ENCODE measurements at places on chromosomes 7 and 10.
A peak's percentile ranks its signal among the peaks of the same experiment; 100 is the strongest.

GRCh38 chr10:84494849-84495180 lies 166.4 kb downstream of the CCSER2 start:
- DNase-seq: no peak

GRCh38 chr7:7354674-7355073 lies 172.3 kb downstream of the C1GALT1 start:
- DNase-seq: no peak

DNA sequence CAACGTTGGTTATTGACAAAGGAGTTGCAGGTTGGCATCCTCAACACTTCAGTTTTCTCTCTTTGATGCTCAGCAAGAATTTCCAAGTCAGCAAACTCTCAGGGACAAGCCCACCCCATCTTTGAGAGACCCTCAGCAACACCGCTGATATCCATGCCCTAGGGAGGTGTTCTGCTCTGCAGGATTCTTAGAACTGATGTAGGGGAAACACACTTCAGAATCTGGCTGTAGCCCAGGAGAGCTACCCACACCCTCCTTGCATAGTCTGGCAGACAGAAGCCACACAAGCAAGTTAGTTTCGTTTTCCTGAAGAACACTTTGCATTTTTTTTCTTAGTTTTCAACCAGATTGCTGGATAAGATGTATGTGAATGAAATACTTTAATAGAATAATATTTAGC lies 822 bp downstream of the SAMD9L start:
- peak; percentile 52 for DNase-seq

- DNase-seq: peak; percentile 64
Measured at GRCh38 chr7:36021367-36021766, 131.7 kb upstream of the EEPD1 start.

- no peak for DNase-seq
Measured at GRCh38 chr10:87846023-87846422, 17.3 kb downstream of the KLLN start.

DNA sequence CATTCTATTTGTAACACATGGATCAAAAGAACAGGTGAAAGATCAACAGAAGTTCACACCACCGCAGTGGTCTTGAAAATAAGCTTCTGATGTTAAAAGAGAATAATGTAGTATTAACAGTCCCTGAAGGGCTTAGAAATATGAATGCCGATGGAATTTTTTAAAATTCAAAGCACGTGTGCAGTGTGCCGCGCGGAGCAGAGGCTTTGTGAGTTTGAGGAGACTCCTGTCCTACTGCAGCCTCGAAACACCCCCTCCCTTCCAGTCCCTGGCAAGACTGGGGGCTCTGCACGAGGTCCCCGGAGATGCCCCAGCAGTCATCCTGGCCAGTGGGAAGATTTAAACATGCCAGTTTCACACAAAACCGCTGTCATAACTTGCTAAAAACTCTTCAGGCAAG lies 196.6 kb downstream of the DIP2C start:
- DNase-seq: no peak

DNA sequence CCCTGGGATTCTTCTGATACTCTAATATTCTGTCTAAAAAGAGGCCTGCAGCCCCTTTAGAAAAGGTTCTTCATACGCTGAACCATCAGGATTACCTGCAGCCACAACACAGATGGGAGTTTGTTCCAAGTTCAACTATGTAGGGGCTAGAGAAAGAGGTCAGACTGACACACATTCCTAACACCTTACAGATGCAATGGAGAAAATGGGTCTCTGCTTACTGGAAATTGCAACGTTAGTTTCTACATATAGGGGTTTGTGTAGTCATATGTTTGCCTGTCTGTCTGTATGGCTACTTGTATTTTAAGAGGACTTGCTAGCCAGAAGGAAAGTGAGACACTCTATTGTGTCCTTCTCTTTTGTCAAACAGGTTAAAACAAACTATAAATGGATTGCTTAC lies 618.5 kb downstream of the INHBA start:
- peak; percentile 64 for DNase-seq

DNA sequence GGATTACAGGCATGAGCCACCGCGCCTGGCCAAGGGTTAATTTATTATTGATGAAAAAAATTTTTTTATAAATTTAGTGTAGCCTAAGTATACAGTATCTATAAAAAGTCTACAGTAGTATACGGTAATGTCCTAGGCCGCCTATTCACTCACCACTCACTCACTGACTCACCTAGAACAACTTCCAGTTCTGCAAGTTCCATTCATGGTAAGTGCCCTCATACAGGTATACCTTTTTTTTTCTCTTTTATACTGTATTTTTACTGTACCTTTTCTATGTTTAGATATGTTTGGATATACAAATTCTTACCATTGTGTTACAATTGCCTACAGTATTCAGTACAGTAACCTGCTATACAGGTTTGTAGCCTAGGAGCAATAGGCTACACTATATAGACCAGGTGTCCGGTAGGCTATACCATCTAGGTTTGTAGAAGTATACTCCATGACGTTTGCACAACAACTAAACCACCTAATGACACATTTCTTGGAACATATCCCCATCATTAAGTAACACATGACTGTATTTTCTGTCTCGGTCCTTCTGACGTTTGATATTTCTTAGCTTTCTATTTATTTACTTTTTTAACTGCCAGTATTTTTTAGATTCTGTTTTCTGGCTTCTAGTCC lies 23.4 kb downstream of the IRF5 start:
- no peak for DNase-seq

- no peak for DNase-seq
Measured at GRCh38 chr7:9835199-9835598, 1138.5 kb upstream of the PHF14 start.

- DNase-seq: no peak
Measured at GRCh38 chr7:77290425-77290824, 90.8 kb upstream of the FGL2 start.

- no peak for DNase-seq
Measured at GRCh38 chr7:159093351-159093971, 51.2 kb downstream of the VIPR2 start.

DNA sequence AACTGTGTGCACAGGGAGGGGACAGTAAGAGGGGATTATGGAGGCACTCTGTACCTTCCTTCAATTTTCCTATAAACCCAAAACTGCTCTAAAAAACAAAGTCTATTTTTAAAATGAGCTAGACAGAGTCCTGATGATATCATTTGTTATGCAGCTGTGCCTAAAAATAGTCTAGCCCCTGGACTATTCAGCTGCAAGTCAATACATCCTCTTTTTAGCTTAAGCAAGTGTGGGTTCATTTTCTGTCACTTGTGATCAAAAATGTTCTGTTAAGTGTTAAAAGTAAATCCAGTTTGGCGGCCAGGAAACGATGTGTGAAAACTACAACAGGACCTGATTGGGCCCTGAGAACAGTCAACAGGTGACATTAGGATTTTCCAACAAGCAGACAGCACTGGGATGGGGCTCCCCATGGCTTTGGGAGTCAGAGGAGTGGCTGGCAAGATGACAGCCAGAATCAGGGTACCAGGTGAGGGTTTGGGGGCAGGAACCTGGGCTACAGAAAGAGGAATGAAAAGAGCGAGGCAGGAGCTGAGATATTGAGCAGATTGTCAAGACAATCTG lies 33.9 kb downstream of the FAM107B start:
- no peak for DNase-seq

DNA sequence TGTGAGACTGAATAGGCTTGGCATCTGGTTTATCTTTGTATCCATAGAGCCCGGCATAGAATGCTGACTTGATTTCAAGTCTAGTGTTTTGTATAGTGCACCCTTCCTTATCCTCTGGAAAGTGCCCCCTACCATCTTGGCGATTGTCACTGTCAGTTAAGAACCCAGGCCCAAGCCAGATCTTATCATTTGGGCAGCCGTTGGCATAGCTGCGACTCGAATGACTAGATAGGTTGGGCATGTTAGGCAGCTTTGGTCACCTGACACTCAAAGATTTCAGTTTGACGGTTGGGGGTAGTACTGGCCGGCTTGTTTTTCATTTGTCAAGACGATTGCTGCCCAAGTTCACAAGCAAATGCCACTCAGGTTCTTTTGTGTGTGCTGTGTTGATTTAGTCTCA lies 6.6 kb downstream of the NIPSNAP2 start:
- no peak for DNase-seq

DNA sequence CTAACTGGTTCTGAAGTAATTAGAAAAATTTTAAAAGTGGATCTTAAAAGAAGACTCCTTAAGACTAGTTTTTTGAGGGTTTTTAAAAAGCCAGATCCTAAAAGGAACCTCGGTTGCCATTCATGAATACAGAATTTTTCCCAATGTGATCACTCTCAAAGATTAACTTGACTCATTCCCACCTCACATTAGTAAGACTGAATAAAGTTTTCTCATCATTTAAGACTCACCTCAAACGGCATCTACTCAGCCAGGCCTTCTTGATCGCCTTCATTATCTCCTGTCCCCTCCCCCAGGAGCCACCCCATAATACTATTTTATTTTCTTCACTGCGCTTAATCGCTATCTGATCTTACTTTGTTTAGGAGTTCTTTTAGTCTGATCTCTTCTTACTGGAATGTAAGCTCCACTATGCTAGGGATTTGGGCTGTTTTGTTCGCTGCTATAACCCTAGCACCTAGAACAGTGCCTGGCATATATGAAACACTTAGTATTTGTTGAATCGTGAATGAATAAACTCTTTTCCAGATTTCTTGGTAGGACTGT lies 55.9 kb upstream of the PCGF5 start:
- DNase-seq: peak; percentile 14

- no peak for DNase-seq
Measured at GRCh38 chr10:76333796-76334195, 902.4 kb downstream of the LRMDA start.

DNA sequence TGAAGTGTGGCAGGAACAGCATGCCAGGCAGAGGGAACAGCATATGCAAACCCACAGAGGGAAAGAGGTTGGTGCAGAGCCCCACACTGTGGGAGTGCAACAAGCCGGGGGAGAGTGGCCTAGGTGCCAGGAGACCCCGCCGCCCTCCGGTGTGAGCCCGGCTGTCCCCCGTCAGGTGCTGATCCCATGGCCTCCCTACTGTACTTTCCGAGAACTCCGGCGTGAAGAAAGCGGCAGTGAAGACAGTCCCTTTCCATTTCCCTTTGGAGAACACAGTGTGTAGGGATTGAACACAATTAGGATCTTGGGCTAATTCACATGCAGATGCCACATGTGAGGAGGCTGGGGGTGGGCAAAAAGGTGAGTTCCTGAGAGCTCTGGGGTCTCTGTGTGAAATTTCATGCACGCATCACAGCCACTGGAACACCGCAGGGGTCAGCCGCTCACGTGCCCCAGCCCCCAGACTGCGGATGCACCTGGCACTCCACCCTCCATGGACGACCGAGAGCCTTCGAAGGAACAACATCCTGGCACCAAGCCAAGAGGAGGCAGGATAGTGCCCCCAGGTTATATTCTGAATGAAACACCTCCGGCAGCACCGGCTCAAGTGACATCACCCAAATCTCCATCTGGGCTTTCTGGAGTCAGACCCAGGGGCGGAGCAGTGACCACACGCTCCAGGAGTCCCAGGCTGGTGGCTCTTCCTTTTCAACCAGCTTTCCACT lies 82.1 kb upstream of the PPP2R2D start:
- no peak for DNase-seq

GRCh38 chr10:83647526-83647925 lies 491.8 kb upstream of the GHITM start:
- DNase-seq: no peak

DNA sequence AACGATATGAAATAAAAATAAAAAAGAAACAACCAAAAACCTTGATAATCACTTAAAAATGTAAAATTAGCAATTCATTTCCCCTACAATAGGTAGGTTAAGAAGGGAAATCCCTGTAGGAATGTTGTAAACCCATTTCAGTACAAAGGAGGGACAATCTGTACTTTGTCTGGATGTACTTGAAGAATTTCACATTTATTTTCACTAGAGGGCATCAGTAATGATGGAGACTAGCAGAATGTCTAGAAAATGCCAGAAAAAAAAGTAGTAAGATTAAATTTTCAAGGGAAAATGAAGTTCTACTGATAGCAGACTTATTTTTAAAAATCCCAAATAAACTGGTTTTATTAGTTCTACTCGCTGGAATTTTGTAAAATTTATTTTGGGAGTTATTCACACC lies 209.0 kb upstream of the FZD1 start:
- DNase-seq: no peak

- DNase-seq: no peak
Measured at GRCh38 chr7:99955247-99955646, 20.6 kb downstream of the AZGP1 start.

DNA sequence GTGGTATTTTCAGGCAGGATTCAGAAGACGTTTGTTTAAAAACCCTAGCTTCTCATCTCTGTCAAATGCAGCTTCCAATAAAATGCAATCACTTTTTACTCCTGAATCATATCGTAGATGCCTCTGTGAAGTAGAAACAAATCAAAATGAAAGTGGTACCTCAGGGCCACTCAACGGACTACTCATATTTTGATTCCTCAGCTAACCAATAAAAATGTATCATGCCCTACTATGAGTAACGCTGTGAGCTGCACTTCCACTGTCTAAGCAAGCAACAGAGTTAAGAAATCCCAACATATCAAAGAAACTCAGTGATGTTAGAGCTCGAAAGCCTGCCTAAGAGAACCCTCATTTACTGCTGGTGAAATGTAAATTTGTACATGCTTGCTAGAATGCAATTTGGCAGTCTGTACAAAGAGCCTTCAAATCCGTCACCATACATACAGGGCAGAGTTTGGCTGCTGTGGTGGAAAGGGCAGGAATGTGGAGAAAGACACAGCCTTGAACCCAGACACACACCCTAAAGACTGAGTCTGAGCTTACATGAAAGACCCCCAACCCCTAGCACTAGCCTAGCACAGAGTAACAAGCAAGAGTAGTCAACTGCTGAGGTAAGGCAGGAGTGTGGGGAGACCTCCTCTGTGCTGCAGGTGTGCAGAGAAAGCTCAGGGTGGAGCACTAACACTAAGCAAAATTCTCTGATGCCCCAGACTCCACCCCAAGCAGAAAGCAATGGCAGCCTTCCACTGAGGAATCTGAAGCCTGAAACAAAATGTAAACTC lies 151.5 kb downstream of the ANK3 start:
- peak; percentile 61 for DNase-seq

DNA sequence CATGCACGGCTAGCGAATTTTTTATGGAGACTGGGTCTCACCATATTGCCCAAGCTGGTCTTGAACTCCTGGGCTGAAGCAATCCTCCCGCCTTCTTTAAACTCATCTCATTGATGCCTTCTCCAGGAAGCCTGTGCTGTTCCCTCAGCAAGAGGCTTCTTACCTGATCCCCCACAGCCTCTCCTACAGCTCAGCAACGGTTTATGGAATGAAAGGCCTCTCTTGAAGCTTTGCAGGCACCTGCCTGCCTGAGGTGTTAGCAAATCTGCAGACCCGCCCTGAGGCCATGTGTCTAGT lies 468 bp upstream of the TRIM56 start:
- DNase-seq: no peak

All from fibroblast of upper back skin (primary cell).